ENCODE measurements at places on chromosomes 2 and 18. TPM values are rescaled to one million over a fixed set of nuclear protein-coding genes. Genes with fewer than 3 reads are reported as not detected.

The CYB5A gene
- 30.1 TPM for total RNA-seq

The TMEM198 gene
- 6.1 TPM for total RNA-seq

The TRIM54 gene
- not detected for total RNA-seq

The B3GNT7 gene
- 1.9 TPM for total RNA-seq

The MAPK4 gene
- total RNA-seq: 0.28 TPM

The CFAP210 gene
- not detected for total RNA-seq

The CYP1B1 gene
- 135 TPM for total RNA-seq

The HOXD13 gene
- total RNA-seq: not detected

The CCDC121 gene
- 2.7 TPM for total RNA-seq
